Retinal pigment epithelial cell (primary cell): ENCODE measurements at places on chromosomes 13 and 19.

GRCh38 chr13:102897371-102898138 is 51.7 kb downstream of the ERCC5 start:
- no peak for DNase-seq

GRCh38 chr13:111969551-111970135 is 97.3 kb upstream of the SOX1 start:
- no peak for DNase-seq

- peak; percentile 31 for DNase-seq
Observed at GRCh38 chr19:2702170-2703076, at the start of gene GNG7. GNG7 (minus strand) TSS chr19:2702694; CDS start chr19:2520688, 182,006 bp downstream.

- no peak for DNase-seq
Observed at GRCh38 chr13:46142776-46143175, 37.9 kb upstream of the CPB2 start.

GRCh38 chr19:16943942-16944625 is 55.3 kb downstream of the F2RL3 start:
- DNase-seq, result no peak

- no peak for DNase-seq
Observed at GRCh38 chr19:10517361-10517759, at the start of gene S1PR5. S1PR5 (minus strand) TSS chr19:10517447; CDS start chr19:10515011, 2,436 bp downstream.
